Renal cortical epithelial cell (primary cell): ENCODE measurements at places on chromosomes 11 and 22. TPM values are rescaled to one million over a fixed set of nuclear protein-coding genes. Genes with fewer than 3 reads are reported as not detected.
A peak's percentile ranks its signal among the peaks of the same experiment; 100 is the strongest.

- DNase-seq, result no peak
Measured at GRCh38 chr22:20183823-20184222, 33.0 kb upstream of the CCDC188 start.

DNA sequence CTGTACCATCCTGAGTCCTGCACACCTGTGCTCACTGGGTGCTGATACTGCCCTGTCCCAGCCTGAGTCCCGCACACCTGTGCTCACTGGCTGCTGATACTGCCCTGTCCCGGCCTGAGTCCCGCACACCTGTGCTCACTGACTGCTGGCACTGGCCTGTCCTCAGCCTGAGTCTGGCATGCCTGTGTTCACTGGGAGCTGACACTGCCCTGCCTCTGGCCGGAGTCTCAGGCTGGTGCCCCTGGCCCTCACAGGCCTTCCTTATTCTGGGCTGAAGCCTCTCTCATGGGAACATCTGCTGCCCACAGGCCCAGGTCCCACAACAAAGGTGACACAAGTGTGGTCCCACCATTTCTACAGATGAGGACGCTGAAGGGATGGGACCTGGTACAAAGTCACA is 115.1 kb downstream of the MPPED1 start:
- DNase-seq, result no peak

DNA sequence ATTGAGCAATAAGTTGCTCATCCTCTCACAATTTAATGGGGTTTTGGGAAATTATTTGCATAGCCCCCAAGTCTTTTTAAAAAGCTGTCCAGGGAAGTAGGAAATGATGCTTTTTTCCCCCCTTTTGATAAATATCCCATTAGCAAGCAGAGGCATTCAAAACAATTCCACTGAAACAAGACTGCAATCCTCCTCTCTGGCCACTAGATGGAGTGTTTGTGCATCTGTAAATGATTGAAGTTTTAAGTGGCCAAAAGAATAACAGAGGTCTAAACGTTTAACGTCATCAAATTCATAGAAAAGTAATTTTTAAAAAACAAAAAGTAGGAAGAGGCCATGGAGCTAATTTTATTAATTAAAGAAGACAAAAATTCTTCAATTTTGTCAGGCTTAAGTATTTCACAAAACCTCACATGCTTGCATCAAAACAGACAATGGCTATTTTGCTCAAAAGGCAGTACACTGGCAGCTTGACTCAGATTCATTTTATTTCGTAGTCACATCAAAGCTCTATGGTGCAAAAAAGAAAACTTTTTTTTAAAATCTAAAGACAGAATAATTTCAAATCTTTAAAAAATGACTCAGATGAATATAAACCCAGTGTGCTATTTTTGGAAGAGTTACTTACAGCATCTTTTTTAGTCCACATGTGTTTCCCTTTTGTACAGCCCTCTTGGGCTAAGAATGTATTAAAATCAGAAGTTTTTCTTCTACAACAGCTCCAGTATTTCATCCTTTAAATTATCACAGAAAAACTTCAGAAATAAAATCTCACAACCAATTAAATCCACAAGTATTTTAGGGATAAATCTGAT is 17.8 kb downstream of the CHORDC1 start:
- DNase-seq, result peak; percentile 71

GRCh38 chr11:85893395-85893794 is 38.2 kb downstream of the CCDC83 start:
- DNase-seq, result no peak

The IFITM1 gene
- 7.6 and 53.5 TPM in 2 replicates for total RNA-seq

GRCh38 chr11:119807402-119807801 is 78.4 kb upstream of the NECTIN1 start:
- DNase-seq, result no peak

- DNase-seq, result no peak
Measured at GRCh38 chr11:61357233-61357893, 4.3 kb downstream of the CYB561A3 start.

GRCh38 chr11:69711822-69712801 is 8.3 kb upstream of the FGF19 start:
- DNase-seq, result no peak

The CCDC73 gene
- 0.17 and 0.30 TPM in 2 replicates for total RNA-seq

DNA sequence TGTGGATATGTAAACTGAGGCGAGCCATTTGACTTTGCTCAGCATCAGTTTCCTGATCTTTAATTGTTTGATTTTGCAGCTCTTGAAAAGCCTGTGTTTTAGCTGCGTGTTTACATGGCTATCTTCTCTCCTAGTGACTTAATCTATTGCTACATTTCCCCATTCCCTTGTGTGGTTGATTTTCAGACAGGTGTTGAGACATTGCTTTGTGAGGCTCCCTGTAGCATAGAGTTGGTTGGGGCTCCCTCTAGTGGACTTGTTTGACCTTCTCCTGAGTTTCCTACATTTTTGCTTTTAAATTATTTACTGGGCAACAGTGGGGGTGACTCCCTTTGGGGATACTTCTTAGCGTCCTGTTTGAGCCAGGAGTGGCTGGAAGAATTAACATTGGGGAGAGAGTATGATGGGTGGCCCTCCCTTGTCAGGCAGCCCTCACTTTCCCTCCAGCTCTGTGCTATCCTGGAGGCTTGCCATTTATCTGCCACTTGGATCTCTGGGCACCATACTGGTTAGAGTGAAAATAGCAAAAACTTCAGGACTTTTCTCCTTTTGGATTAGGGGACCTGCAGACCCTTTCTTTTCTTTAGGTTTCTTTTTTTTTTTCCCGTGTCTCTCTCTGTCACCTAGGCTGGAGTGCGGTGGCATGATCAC is 9.2 kb upstream of the CBL start:
- peak; percentile 88 for DNase-seq

DNA sequence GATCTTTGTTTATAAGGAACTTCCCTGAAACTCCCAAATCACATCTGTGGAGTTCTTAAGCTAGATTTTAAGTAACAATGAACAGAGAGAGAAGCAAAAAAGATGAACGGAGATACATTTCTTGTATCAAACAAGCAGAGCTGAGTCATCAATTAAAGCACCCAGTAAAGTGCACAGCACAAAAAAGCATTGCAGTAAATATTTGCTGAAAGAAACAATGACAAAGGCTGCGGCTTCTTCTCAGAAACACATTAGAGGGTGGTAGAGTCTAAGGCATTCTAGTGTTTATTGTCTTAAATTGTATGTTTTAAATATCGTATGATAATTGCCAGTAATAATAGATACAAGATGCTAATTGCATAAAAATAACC is 941.6 kb upstream of the CHORDC1 start:
- no peak for DNase-seq

The LRRC56 gene
- 0.17 and 2.0 TPM in 2 replicates for total RNA-seq

GRCh38 chr11:9214765-9215164 is 50.4 kb downstream of the DENND5A start:
- DNase-seq, result peak; percentile 38

DNA sequence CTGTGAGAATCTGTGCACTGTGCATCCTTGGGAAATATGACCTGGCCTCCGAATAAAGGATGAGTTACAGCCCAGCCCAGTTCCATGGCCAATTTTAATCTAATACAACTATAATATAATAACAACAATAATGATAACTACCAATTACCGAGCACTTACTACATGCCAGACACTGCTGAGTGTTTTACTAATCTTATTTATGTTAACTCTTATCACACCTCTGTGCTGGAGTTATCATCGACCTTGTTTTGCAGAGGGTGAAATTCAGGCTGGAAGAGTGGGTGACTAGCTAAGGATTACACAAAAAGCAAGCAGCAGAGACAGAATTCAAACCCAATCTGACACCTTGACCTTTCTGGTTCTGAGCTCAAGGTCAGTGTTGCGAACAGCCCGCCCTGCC is 83.9 kb downstream of the GALNT18 start:
- DNase-seq, result no peak

DNA sequence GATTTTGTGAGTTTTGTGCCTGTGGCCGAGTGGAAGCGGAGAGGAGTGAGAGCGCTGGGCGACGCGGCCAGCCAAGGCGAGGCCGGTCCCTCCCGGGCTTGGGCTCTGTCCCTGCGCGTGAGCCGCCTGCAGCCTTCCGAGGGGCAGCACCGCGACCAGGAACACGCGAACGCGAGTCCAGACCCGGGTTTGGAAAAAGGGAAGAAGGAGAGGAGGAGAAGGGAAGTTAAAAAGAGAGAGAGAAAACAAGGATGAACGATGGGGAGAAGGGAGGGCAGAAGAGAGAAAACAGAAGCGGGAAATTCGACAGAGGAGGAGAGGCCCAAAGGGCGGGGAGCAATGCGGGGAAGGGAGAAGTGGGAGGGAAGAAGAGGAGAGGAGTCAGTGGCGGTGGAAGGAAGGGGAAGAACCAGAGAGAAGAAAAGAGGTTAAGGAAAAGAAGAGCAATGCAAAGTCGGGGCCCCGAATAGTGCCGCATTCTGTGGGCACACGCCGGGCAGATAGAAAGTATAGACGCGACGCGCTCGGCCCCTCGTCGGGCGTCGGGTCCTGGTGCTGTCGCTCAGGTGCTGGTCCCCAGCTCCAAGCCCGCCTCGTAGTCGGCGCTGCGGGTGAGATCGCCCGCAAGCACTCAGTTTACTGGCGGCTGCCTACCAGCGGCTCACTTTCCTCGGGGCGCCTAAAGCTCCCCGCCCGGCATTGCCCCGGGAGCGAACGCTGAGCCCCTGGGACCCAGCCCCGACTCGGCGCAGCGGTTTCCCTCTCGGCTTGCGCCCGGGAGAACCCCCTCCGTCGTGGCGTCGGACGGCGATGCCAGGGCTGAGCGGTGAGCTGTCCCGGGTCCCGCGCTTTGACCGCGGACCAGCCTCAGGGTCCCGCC is 2.8 kb upstream of the BARX2 start:
- DNase-seq, result no peak

The PAMR1 gene
- 0.52 and 1.8 TPM in 2 replicates for total RNA-seq

GRCh38 chr22:37176464-37177061 is 11.5 kb downstream of the C1QTNF6 start:
- DNase-seq, result no peak

The PRR14L gene
- total RNA-seq, result 16.5 and 54.7 TPM in 2 replicates

DNA sequence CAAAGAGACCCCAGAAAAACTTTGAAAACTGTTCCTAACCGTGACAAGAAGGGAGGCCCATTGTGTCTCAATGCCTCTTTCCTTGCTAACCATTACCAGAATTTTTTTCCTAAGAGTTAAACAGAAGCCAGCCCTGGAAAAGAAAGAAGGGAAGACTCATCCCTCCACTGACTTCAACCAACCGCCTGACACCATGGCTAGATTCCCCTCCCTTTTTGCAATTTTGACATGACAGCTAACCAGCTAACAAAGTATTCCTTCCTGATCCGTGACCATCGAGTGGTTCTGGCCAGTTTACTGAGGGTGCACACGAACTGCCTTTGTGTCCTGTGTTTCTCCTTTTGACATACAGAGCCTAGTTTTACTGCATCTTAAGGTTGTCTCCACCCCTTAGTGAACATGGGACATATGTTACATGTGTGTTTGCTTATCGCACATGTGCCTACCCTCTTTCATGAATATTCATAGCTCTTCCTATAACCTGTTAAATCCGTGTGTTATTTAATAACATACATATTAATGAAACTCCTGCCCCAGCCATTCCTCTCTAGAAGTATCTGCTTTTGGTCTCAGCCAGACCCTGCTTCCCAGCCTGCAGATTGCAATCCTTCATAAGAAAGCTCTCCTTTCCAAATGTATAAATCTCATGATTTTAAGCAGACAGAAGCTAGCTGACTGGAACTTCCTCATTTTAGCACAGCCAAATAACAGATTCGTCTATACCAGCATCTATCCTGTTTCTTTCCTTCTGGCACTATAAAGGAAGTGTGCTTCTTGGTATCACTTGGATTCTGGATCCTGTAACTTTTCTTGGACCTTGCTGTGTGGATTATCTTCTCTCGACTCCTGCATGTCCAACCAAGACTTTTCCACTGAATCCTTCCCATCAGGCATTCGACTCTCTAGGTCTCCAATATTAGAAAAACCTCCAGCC is 37.8 kb downstream of the RASSF10 start:
- peak; percentile 75 for DNase-seq

The MMP7 gene
- 2,273 and 2,825 TPM in 2 replicates for total RNA-seq

DNA sequence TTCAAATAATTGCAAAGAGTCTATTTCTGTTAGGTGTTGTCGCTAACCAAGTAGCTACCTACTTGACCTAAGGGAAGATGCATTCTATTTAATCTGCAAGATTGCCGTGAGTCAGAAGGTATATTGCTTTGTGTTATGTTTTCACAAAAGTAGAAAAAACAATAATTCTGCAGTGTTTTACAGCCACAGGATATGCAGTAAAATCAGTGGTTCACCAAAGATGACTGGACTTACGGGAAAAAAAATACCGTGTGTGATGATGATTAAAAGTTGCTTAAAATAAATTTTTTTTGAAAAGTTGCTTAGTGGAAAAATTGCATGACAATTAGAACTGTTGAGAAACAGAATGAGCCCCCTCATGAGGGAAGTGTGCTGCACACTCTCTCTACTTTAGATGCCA is 209.1 kb downstream of the DDX10 start:
- DNase-seq, result no peak

The MS4A14 gene
- not detected in 2 replicates for total RNA-seq

DNA sequence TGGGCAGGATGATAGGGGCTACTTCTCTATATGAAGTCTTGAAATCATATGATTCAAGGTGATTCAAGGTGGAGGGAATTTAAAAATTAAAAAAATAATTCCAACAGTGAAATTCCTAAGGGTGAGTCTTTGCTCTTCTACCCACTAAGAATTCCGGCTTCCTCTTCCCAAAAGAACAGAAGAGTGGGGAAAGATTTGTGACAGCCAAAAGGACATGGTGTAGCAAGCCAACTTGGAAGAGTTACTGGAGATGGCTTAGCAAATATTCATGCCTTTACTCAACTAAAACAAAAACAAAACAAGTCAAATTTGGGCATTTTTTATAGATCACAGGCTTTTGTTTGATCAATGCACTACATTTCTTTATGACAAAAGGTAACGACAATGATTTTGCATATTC is 12.3 kb downstream of the ZBED5 start:
- no peak for DNase-seq

- DNase-seq, result no peak
Measured at GRCh38 chr11:90124946-90125345, 9.5 kb upstream of the NAALAD2 start.

GRCh38 chr11:41431784-41432183 is 27.7 kb downstream of the LRRC4C start:
- DNase-seq, result no peak

The CFAP300 gene
- 2.6 and 11.9 TPM in 2 replicates for total RNA-seq

DNA sequence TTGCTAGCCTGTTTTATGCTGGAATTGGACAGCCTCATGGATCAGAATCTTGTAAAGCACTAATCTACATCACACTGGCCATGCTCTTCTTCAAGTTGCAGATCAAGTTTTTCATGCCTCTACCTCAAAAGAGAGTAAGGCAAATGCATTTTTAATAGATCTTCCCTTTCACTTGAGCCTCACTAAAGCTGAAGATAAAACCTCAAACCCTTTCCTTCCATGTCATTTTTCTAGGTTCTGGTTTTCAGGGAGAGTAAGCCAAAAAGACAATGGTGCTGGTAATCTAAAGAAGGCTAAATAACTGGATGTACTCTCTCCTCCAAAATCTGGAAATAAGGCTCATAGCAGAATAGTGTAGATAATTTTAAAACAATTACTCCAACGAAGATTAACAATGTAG is 28.3 kb downstream of the POU2AF1 start:
- no peak for DNase-seq

- peak; percentile 95 for DNase-seq
Measured at GRCh38 chr11:106331176-106331575, 253.7 kb downstream of the AASDHPPT start.
